ENCODE measurements at places on chromosomes 2 and 18.

DNA sequence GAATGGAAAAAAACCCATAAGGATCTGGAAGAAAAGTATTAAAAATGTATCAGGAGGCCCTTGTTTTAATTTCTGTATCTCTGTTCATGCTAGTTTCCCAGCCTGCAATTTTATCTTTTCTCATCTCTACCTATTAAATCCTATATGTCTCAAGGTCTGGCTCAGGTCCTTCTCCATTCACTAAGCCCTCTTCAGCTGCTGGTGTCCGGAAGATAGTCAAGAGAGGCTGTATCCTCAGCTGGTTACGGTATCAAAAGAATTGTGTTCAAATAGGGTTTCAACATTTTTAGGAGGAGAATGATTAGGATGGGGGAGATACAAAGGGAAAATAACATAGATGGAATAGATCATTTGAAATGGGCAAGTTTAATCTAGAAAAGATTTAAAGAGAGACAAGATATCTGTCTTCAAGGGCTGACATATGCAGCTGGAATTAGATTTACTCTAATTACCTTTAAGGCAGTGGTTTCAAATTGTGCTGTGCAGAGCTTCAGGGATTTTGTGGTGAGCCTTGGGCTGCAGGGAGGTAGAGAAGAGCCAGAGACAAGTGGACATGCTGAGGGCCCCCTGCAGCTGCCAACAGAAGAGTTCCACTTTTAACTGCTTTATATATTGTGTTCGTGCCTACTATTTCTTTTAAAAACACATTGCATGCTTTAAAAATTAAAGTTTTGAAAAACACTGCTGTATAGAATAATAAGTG lies 24.1 kb downstream of the GREB1L start:
- no peak for DNase-seq

- DNase-seq, result no peak
These were observed 21.9 kb downstream of the MC2R start for GRCh38 chr18:13893418-13893760.

DNA sequence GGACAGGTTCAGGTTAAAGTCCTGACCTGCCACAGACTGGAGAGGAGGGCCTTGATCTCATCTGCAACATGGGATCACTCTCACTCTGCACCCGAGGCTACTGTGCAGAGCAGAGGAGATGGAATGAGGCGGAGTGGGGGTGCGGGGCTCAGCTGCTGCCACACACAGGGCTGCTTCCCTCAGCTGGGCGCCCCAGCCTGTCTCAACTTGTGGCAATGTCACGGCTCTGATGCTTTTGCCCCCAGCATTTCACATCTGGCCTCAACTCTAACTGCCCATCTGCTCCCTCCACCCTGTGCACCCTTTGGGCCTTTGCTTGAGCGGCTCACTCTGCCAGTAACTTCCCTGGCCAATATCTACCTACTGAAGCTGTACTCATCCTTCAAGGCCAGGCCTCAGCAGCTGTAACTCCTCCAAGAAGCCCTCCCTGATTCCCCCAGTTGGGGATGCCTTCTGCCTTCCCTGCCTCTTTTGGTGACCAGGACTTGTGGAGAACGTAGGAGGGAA lies 70.3 kb downstream of the POLR1A start:
- DNase-seq, result no peak

GRCh38 chr2:223998948-223999347 lies 40.1 kb downstream of the SERPINE2 start:
- DNase-seq, result no peak

- no peak for DNase-seq
These were observed 62.1 kb downstream of the SMAD4 start for GRCh38 chr18:51092117-51092516.
